ENCODE measurements at places on chromosomes 4 and X.

DNA sequence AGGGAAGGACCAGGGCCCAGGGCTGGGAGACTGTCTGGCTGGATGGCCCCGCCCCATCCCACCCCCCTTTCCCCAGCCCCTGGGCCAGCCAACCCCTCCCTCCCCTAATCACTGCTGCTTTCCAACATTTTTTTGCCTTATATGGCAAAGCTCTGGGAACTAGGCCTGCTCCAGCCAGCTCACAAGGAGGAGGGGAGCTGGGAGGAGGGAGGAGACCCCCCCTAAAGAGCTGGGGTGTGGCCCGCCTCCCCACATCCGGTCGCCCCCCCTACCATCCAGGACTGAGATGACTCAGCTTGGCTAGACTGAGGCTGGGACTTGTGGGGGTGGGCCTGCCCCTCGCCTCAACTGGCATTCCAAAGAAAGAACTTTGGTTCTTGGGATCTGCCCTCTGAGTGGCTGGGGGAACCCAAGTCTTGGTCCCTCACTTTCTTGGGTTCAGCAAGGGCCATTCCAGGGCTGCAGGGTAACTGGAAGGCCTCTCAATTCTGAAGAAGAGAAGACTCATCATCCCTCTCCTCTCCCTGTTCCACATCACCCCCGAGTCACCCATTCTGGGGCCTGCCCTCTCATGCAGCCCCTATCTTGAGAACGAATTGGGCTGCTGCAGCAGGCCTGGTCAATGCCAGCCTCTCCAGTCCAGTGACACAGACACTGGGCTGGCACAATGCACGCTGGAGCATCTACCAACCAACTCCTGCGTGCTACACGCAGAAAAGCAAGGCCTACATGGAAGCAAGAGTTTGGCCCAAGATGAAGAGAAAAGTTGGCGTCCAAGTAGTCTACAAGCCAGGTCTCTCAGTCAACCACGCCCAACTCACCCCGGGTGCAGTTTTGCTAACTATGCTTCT is 4.8 kb downstream of the FLNA start:
- DNase-seq, result peak; percentile 82

- DNase-seq, result no peak
These were observed 251.0 kb downstream of the ANK2 start for GRCh38 chr4:113300471-113300928.

DNA sequence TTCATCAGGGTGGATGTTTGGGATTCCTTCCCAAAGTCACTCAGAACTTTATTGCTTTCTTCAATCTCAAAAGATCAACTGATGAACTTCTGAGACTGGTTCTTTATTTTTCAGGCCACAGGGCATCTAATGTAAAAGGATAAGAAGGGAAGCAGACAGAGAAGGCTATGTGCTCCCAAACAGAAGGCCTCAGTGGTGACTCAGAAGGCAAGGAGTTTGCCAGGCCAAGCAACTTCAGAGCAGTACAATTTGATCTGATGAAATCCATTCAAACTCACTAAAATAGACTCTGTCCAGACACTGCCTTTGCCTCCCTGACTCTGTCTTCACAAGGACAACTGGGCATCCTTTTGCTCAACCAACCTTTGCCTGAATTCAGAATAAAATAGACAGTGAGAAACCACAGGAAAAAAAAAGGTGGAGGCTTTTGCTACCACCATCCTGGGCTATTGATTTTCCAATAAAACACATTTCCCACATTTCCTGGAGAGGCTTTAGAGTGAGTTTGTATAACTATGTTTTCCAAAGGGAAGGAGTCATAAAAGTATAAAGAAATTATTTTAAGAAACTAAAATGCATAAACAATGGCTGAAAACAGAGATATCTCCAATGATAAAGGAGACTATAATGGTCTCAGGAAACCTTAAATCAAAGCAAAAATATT is 55.2 kb downstream of the ARHGEF6 start:
- DNase-seq, result no peak

GRCh38 chr4:102246416-102246815 is 98.9 kb downstream of the SLC39A8 start:
- DNase-seq, result no peak

DNA sequence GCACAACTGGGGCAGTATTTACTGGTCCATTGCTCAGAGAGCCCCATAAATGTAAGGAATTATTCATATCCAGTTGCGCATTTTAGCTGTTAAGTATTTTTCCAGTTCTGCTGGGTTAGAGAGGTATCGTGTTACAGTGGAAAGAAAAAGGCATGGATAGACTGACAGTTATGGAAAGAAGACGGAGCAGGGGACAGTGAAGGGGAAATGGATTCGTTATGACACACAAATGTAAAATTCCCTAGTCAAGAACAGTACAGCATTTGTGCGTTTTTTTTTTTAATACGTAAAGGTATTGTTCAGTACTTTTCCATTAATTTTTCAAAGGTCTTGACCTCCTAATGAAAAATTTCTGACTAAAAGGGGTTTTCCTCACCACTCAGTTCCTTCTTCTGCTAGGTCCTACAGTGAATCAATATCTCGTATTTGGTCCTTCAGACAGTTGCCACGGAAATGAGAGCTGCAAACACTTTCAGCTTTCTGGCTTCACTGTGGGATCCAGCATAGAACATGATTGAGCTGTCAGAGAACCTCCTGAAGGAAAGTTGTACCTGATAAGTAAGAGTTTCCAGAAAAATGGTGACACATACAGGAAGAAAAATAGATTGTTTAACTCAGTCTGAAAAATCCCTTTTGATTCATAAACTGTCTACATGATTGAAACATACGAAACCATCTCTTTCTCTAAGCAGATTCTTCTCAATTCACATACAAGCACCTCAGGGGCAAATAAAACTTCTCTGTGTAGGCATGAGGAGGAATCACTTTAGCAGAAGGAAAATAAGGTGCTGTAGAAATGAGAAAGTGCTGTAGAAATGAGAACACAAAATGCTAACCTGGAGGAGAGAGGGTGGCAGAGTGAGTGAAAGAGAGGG is 21.8 kb upstream of the BBS12 start:
- no peak for DNase-seq

DNA sequence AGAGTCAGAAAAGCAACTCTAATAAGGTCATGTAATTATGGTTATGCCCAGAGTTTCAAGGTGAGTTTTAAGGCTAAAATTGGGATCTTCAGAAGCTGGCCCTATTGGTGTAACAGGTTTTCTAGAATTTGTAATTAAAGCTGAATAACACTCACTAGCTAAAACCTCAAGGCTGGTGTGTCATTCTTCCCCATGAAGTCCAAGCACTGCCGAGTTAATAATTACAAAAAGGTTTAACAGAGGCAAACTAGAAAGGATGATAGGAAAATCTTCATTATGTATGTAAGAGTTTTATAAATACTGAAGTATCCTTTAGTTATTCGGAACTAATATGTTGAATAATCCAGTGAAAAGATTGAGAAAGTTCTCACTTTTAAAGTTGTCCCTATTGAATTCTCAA is 34.3 kb downstream of the MXRA5 start:
- DNase-seq, result no peak

DNA sequence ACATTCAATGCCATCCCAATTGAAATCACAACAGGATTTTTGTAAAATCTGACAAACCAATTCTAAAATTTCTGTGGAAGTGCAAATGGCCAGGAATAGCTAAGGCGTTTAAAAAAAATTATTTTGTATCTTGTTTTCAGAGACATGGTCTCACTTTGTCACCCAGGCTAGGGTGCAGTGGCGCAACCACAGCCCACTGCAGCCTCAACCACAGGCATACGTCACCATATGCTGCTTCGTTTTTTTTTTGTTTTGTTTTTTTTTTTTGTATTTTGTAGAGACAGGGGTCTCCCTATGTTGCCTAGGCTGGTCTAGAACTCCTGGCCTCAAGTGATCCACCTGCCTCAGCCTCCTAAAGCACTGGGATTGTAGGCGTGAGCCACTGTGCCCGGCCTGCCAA is 24.5 kb downstream of the ZNF41 start:
- no peak for DNase-seq

DNA sequence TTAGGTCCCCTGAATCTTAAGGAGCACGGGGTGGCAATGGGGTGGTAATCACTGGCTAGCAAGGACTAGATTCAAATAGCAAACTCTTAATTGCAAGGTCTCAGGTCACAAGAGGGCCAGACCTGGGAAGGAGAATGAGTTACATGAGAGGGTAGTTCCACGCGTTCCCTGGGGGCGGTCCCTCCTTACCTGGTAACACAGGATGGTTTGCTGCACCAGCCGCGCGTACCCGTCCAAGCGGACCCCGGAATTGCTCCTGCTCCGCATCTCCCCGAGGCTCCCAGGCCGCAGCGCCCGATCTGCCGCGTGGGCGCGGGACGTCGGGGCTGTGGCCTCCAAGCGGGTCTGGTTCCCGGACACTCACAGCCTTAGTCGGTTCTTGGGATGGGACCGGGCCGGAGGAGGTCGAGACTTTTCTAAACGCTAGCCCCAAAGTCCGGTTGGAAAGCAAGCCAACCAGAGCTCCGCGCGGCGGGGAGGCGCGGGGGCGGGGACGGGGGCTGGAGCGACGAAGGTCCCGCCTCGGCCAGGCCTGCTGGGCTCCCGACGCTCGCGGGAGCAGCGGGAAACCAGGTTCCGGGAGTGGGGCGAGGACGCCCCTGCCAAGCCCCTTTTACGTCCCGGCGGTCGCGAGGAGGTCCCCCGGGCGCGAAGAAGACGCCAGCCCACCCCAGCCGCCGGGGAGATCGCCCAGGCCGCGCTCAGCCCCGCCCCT is at the start of gene PHKA2:
TSS of gene PHKA2 (minus strand) at position 449 of the 715 bp plus-strand sequence. CDS start at position 267, 182 bp downstream.
- peak; percentile 68 for DNase-seq
